ENCODE measurements at places on chromosomes 5 and 9. TPM values are rescaled to one million over a fixed set of nuclear protein-coding genes. Genes with fewer than 3 reads are reported as not detected.

NEURL1B gene
- total RNA-seq: 6.1 TPM

LRSAM1 gene
- total RNA-seq: 18.0 TPM

PCA3 gene
- total RNA-seq: not detected

- no peaks in the 10 kb centered on the region for H3K4me1 ChIP-seq
- no peaks in the 10 kb centered on the region for H3K36me3 ChIP-seq
- H3K4me3 ChIP-seq: no peak overlapping the region
- no peaks in the 10 kb centered on the region for H3K27me3 ChIP-seq
- H3K27ac ChIP-seq: no peak overlapping the region
These were observed 412.5 kb downstream of the ELAVL2 start for GRCh38 chr9:23413541-23413940.

DNA sequence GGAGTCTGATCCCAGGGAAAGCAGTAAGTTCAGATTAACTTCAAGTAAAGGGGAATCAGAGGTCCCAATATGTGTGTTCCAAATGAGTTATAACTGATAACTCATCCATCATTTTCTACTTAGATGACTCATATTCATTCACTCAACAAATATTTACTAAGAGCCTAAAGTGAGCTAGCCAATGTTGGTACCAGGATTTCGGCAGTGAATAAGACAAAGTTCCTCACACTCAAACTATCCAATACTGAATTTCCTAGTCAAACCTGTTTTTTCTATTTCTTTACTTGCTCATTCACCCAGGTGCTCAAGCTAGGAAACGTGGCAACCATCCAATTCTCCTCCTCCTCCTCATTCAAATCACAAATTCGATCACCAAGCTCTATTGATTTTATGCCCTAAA is 25.8 kb downstream of the FBXW2 start:
- no peak overlapping the region for H3K4me3 ChIP-seq
- H3K27ac ChIP-seq: no peak overlapping the region
- peaks cover 15% of the 10 kb centered on the region for H3K36me3 ChIP-seq
- H3K27me3 ChIP-seq: no peaks in the 10 kb centered on the region
- H3K4me1 ChIP-seq: no peaks in the 10 kb centered on the region

- no peaks in the 10 kb centered on the region for H3K36me3 ChIP-seq
- peak; percentile 63 for DNase-seq
- H3K27me3 ChIP-seq: no peaks in the 10 kb centered on the region
These were observed 1061.0 kb downstream of the NR2F1-AS1 start for GRCh38 chr5:92519811-92520632.

All from fibroblast of lung (primary cell).